ENCODE measurements at places on chromosomes 3 and 15.

DNA sequence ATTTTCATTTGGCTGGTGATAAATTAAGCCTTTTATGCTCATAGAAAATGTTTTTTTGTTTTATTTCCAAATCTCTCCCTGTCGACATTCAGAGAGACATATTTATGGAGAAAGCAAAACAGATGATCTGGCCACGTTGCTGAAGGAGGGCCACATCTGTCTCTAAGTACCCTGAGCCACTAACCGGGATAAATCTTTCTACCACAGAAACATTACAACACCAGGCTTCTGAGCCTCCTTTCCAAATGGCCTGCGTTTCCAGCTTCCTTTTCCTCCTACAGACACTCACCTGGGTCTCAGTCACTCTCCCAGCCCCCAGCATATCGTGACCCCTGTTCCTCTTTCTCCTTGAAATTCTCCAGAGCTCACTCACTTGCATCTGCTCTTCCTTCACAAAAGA is 161.0 kb downstream of the ARRDC4 start:
- DNase-seq = no peak

DNA sequence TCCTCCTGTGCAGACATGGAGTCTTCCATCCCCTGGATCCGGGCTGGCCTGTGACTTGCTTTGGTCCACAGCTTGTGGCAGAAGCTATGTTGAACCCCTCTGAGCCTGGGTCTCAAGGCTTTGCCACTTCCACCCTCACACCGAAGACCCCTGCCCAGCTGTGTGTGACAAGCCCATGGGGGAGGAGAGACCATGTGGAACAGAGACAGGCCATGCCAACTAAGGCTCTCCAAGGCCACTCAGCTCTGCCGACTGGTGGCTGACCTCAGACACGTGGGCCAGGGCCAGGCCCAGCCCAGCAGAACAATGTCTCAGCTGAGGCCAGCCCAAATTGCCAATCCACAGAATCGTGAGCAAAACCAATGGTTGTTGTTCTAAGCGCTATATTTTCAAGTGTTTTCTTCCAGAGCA is 16.4 kb upstream of the CFAP100 start:
- DNase-seq = no peak

DNA sequence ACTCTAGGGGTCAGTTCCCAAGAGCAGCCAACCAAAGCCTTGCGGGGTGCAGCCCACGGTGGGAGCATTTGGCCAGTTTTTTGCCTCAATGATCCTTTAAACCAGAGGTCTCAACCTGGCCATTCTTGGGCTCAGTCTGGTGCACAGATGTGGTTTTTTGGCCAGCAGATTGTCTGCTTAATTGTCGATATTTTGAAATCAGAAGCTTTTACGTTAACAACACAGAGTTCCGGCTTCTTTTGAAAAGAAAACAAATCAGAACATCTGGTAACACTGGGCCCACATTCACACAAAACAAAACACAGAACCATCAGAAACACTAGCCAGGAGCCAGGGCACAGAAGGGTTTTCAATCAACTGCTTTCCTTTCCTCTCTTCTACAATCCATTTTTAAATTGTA is 127.7 kb downstream of the XXYLT1 start:
- DNase-seq = no peak

DNA sequence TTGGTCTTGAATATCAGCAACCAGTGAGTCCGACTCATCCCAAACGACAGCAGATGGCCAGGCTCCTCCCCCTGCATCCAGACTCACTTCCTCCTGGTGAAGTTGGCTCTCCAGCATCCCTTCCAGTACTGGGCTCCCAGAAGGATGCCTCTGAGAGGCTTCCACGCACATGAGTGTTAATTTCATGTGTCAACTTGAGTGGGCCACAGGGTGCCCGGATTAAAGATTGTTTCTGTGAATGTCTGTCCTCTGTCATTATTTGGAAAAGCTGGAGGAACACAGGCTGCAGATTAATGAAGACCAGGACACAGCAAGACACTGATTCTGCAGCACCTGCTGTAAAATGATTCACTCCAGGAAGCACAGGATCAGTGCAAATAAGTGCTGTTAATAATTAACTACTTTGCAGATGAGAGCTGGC is 99.8 kb downstream of the ATP10A start:
- DNase-seq = no peak

GRCh38 chr3:53818221-53819162 is 27.7 kb downstream of the CHDH start:
- DNase-seq = no peak

DNA sequence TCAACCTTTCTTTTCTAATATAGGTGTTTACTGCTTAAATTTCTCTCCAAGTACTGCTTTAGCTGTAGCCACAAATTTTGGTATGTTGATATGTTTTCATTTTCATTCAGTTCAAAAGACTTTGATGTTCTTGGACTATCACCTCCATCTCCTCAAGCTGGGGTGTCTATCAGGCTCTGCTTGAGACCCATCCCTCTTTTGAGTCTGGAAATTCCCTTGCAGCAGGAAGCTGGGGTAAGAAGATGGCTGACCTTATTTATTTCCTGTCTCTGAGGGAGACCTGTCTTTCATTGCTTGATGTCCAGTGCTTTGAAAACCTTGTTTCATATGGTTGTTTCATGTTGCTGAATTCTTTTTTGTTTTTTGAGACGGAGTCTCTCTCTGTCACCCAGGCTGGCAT is 60.5 kb upstream of the ADPGK start:
- DNase-seq = no peak

DNA sequence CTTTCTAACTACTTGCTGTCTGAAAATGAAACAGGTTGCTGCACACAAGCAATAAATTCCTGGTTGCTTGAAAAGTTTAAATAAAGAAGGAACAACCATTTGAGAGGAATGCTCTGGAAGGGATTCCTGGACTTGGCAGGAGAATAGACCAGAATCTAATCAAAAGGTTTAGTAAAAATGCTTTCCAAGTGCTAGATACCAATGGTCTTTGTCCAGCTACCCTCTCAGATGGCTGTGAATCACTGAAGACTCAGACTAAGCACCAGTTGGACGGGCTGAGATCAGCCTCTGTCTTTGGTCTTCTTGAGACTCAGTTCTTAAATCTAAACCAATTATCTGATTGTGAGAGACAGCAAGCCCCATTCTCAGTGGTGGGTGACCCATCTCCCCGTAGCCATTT is 27.7 kb upstream of the LPP start:
- DNase-seq = no peak
